ENCODE measurements at places on chromosomes 4 and X. TPM values are rescaled to one million over a fixed set of nuclear protein-coding genes. Genes with fewer than 3 reads are reported as not detected.

Gene POF1B
- total RNA-seq, result not detected

Gene COL4A6
- total RNA-seq, result 8.1 TPM

Gene CABS1
- total RNA-seq, result not detected

Gene MAP7D3
- 29.6 TPM for total RNA-seq

Gene TMEM184C
- total RNA-seq, result 20.0 TPM

Gene CORIN
- total RNA-seq, result 0.19 TPM

Gene CT45A1
- total RNA-seq, result not detected

All from glomerular endothelial cell (primary cell).